Sigmoid colon (tissue), 7 donors: ENCODE measurements at places on chromosomes 13 and 19.

DNA sequence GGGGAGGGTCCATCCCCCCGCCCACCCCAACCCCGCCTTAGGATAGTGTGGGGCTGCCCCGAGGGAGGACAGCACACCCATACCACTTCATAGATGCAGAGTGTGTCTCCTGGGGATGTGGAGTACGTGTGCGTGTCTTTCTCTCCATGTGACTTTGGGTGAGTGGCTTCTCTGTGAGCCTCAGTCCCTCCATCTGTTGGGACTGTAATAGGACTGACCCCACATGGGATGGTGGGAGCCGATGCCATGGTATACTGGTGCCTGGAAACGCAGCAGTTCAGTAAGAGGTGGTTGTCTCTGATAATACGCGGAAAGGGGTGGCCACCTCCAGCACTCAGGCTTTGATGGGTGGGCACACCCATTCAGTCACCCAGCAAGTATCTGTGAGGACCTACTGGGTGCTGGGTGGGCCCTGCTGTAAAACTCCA lies 816 bp upstream of the PRKD2 start:
- peak; percentile 64 for DNase-seq

GRCh38 chr13:110712081-110712848 lies 1.2 kb upstream of the ING1 start:
- DNase-seq, result peak; percentile 93

DNA sequence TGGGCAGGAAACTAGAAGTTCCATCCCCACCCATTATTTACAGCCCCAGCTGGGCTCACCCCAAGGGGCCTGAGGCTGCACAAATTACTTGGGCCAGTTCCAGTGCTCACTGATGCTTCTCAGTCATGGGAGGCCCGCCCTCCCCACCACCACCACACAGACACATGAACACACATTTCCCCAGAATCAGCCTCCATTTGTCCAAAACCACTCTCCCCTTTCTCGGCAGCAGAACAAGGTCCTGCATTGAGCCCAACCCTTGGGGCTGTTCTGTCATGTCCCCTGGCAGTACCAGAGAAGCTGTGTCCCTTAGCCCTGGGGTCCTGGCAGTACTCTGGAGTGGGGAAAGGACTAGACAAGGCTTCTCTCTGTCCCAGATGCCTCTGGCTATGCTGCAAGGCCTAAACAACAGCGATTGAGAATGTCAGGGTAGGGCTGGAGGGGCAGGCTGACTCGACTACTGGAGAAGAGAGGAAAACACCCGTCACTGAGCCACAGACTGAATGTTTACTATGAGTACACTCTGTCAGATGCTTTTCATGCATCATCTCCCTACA lies 21.8 kb downstream of the SAMD4B start:
- DNase-seq, result peak; percentile 86

DNA sequence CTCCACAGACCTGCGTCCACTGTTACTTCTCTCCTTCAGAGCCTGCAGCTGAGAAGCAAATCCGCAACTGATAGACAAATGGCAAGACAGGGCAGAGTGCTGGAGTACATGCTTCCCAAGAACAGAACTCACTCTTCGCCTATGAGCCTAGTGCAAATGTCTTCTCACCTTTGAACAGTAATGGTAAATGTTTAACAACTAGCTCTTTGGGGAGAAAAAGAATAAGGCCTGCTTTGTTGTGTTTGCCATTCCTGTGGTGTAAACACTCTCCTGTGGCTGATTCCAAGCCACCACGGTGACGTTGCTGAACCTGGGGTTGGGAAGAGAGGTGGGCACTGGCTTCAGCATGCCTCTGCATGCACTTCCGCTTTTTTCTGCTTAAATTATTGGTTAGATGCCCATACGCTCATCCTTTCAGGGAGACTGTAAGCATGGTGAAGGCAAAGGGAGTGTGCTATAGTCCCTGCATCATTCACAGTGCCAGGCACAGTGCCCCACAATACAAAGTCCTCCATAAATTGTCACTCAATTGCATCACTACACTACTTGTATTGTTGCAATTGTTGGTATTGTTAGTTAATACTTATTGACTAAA lies 28.1 kb upstream of the GTF3A start:
- no peak for DNase-seq
